CD4-positive, alpha-beta memory T cell (primary cell): ENCODE measurements at places on chromosomes 7 and 10. TPM values are rescaled to one million over a fixed set of nuclear protein-coding genes. Genes with fewer than 3 reads are reported as not detected.

PIP gene
- total RNA-seq = not detected

STRIP2 gene
- total RNA-seq = 0.20 TPM

TLX1 gene
- not detected for total RNA-seq

PRSS1 gene
- total RNA-seq = 0.44 TPM

MCM7 gene
- total RNA-seq = 164 TPM
